ENCODE measurements at places on chromosomes 5 and 9.

- peak; percentile 29 for DNase-seq
Observed at GRCh38 chr5:643351-643801, 31.2 kb downstream of the CEP72 start.

- DNase-seq = no peak
Observed at GRCh38 chr5:59421986-59422941, 471.3 kb downstream of the PDE4D start.

DNA sequence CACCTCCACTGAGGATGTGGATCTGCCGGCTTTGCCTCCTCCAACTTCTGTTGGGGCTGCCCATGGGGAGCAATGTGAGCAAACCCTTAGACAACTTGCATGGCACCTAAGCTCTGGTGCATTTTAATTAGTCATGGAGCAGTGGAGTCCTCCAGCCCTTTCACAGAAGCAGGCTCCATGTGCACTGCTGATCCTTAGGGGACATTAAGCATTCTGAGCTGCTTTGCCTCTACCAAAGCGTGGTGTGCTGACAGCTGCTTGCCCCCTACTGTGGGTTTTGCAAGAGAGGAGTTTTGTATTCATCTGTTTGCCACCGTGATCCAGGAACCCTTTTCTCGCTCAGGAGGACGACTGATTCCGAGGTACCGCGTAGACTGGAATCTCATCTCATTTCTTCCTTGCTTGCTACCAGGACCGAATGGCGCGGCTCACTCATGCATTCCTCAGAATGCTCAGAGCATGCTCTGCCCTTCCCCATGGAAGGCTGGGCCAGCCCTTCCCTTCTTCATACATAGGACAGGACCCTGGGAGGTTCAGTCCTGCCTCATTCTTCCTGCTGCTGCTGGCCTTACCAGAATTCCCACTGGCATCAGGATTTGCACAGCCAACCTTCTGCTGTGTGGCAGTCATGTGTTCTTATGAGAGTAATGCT lies 432.5 kb downstream of the GADD45G start:
- no peak for DNase-seq

- DNase-seq = no peak
Observed at GRCh38 chr9:70533492-70533891, 119.0 kb upstream of the KLF9 start.

DNA sequence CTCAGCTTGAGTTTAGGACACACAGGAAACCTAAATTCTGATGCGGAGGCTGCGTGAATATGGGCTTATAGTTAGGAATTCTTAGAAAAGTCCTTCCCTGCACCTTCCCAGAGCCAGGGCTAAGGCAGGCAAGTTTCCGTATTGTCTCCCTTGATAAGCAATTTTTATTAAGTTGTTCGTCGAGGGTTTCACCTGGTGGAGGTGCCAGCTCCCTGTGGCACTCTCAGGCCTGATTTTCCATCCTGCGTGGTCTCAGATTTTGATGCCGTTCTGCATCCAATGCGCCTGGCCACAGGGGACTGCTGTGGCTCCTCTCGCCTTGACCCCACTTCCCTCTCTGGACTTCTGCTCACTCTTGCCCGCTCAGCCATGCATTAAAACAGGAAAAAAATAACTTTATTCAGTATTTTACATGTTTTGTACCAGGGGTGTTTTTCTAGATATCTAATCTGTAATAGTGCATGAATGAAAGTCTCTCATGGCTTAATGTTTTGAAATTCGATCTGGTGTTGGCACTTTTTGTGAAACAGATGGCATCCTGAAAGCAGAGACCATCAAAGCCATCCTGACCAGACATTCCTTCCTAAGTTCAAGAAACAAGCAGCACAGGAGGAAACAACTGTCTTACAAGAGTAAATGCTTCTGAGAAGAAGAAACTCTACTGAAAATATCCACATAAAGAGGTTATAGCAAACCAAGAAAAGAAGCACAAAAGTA lies 50.7 kb downstream of the TRIP13 start:
- no peak for DNase-seq

GRCh38 chr9:87184956-87185642 lies 237.8 kb upstream of the GAS1 start:
- DNase-seq = no peak

- no peak for DNase-seq
Observed at GRCh38 chr5:170393235-170393634, 4.1 kb upstream of the KCNMB1 start.

DNA sequence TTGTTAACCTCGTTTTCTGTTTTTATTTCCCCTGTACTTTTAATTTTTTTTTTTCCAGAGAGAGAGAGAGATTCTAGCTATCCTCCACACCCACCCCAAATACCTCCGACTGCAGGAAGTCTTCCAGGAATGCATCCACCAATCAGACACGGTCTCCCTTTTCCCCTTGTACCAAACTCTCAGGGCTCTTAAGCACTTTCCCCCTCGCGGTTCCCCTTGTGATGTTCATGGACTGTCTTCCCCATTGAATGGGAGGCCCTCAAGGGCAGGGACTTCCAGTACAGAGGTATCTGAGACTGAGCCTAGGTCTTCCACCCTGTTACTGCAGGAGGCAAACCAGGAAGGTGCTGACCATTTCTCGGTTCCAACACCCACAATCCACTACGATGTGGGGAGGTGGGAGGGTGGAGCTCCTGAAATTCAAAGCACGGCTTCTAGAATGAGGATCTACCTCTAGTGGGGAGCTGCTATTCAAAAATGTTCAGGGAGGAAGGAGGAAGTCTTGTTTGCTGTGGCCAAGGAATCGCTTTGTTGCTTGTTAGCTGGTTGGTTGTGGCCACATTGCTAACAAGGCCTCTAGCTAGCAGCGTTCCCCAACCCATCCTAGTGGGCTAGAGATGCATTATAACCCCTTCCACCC lies 37.5 kb upstream of the PTGS1 start:
- no peak for DNase-seq

GRCh38 chr5:100896054-100896453 lies 7.0 kb downstream of the ST8SIA4 start:
- DNase-seq = no peak

DNA sequence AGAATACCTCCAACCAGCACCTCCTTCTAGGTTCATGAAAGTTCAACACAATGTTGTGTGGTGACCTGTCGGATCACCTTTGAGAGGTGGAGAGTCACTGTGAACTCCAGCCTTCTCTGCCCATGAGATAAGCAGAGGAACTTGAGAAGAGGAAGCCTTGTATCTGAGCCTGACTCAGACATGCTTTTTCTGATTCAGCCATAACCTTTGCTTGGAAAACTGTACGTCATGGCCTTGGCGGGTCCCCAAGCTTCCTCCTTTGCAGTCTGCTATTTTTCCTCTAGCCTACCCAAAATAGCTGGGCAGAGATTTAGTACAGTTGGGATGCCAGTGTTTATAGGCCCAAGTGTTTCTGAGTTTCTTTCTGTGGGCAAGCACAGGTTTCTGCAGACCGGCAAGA lies 274.7 kb downstream of the CETN3 start:
- DNase-seq = no peak
